ENCODE measurements at places on chromosomes 6 and 20.

DNA sequence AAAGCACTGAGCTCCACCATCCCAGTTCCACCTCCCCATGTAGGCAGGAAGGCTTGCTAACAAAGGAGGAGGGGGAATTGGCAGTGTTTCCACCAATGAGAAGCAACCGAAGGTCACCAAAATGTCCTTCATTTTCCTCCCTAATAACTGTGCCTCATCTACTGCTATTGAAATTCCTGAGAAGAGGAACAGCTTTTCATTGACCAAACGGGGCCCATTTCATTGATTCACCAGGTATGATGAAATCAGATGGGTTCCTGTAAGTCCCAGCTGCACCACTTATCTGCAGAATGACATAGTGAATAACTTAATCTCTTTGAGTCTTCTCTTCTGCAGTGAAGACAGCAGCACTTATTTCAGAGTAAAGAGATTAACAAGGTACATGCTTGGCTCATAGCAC, 17.3 kb downstream of the TREM1 start:
- DNase-seq: no peak

- DNase-seq: no peak
Observed at GRCh38 chr20:22652681-22653588, 68.6 kb upstream of the FOXA2 start.

- no peak for DNase-seq
Observed at GRCh38 chr20:19531446-19531845, 226.6 kb upstream of the RIN2 start.

- no peak for DNase-seq
Observed at GRCh38 chr20:53844259-53844658, 226.1 kb downstream of the BCAS1 start.

DNA sequence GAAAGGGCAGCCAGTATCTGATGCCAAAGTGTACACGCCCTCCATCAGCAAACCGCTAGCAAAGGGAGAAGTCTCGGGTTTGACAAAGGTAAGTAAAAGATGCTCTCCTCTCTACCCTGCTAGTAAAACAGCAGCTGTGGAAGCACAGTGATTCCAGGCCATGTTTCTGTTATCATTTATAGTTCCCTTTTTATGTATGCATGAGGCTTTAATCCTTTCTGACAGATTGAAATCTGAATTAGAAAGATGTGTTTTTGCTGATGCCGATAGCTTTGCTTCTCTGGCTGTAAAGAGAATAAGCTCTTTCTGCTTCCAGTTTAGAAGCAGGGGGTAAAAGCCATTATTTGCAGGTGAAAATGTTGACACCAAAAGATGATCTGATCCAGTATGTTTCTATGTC, 392.4 kb upstream of the SOX4 start:
- DNase-seq: no peak

DNA sequence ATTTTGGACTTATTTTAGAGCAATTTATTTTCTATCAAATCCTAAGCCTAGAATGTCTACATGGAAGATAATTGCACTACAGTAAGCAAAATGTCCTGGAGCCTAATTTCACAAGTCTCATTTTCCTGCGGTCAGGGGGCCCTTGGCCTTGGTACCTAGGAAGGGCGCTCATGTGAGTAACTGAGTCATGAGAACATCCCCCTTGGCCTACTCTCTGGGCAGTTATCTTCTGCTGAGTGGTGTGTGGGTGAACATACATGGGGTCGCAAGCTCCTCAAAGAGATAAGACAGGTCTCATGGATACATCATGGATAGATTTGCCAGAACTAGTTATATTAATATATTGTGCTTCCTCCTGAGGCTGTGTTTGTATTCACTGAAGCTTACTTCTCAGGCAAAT, 211.2 kb upstream of the MARCKS start:
- no peak for DNase-seq

DNA sequence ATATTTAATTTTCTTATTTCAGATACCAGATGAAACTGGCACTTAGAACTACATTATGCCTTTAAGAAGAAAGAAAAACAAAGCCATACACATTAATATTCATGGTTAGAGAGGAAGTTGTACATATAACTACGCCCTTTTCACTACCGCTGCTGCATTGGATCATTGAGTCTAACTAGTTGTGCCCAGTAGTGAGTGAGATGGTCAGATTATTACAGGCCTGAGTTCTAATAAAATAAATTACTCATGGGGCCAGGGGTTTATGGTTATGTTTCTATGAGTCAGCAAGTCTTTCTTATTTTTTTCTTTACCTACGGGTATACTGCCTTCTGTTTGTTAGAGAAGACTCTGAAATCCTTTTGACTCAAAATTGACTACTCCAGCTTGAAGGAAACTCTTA, 11.5 kb downstream of the RIOK1 start:
- no peak for DNase-seq

Data from stimulated activated CD8-positive, alpha-beta memory T cell treated with anti-CD3 and anti-CD28 coated beads, Interleukin-4, amount 100 ng/mL, for 1 hour (primary cell).